Gastrocnemius medialis (tissue), 4 donors: ENCODE measurements at places on chromosomes 7 and 10. TPM values are rescaled to one million over a fixed set of nuclear protein-coding genes. Genes with fewer than 3 reads are reported as not detected.

KLLN gene
- 0.13 TPM for total RNA-seq

GRCh38 chr10:128571745-128572144, 445.5 kb upstream of the MKI67 start:
- no peak for DNase-seq

DNA sequence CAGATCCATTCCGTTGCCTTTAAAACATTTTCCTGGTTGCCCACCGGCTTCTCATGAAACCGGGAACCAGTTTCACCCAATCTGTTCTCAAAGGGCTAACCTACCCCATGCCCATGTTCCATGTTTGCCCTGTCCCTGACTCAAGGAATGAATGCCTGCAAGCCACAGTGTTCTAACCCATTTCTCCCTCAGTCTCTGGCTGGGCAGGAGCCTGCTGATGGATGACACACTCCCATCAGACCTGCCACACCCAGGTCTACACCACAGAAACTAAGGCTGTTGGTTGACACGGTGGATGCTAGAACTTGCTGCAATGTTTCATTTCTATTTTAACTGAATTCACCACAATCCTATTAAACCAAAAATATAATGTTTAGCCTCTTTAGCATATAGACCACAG, 15.6 kb downstream of the CLRN3 start:
- no peak for DNase-seq

DNA sequence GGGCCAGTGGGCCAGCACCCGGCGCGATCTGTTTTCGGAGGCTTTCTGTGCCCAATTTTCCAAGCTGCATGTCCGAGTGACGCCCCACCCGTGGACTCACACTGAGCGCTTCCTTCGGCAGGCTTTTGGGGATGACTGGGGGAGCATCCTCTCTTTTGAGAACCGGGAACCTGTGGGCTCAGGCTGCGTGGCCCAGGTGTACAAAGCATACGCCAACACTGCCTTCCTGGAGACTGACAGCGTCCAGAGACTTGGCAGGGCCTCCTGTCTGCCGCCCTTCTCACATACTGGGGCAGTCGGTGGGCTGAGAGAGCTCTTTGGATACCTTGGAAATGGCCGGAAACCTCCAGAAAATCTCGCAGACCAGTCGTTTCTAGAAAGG, 1.0 kb downstream of the ADCK2 start:
- DNase-seq: no peak

GRCh38 chr10:8628351-8628750, 573.9 kb downstream of the GATA3 start:
- DNase-seq: no peak

DNA sequence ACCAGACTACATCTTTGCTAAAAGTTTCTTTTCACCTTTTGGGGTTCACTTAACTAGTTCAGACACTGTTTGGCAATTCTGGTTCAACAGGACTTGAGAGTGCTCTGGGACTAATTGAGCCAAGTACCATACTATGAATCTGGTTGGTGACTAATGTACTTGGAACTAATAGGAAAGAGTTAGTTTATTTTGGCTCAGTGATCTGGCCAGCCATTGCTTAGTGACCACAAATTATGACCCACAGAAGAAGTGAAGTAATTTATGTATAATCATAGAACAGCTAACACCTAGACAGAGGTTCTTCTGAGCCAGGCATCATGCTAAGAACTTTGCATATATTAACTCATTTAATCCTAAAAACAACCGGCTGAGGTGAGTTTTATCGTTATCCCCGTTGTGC, 126.5 kb upstream of the JCAD start:
- DNase-seq: no peak

GRCh38 chr7:72503644-72504043, 91.5 kb upstream of the CALN1 start:
- DNase-seq: no peak

TUBB8 gene
- not detected for total RNA-seq

CHRM2 gene
- not detected for total RNA-seq

GRCh38 chr10:71052076-71052660, 160.2 kb upstream of the UNC5B start:
- DNase-seq: no peak

HHEX gene
- total RNA-seq: not detected

SPDYE16 gene
- not detected for total RNA-seq

LOXL4 gene
- total RNA-seq: 6.9 TPM

AHR gene
- 13.6 TPM for total RNA-seq

GRCh38 chr10:109701633-109702215, 221.6 kb downstream of the XPNPEP1 start:
- DNase-seq: no peak

DNA sequence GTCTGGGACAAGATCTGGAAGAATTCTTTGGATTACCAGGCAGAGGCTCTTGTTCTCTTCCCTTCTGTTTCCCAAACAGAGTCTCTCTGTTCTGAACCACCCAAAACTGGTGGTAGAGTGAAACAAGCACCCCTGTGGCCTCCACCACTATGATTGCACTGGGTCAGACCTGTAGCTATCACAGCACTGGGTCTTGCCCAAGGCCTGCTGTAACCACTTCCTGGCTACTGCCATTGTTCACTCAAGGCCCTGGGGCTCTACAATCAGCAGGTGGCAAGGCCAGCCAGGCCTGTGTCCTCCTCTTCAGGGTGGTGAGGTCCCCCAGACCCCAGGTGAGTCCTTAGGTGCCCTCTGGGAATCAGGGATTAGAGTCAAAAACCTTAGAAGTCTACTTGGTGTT, 4.1 kb upstream of the LRRC17 start:
- no peak for DNase-seq

GRCh38 chr10:110311357-110311949, 6.7 kb upstream of the SMNDC1 start:
- DNase-seq: no peak

PNLIPRP2 gene
- total RNA-seq: not detected

DNA sequence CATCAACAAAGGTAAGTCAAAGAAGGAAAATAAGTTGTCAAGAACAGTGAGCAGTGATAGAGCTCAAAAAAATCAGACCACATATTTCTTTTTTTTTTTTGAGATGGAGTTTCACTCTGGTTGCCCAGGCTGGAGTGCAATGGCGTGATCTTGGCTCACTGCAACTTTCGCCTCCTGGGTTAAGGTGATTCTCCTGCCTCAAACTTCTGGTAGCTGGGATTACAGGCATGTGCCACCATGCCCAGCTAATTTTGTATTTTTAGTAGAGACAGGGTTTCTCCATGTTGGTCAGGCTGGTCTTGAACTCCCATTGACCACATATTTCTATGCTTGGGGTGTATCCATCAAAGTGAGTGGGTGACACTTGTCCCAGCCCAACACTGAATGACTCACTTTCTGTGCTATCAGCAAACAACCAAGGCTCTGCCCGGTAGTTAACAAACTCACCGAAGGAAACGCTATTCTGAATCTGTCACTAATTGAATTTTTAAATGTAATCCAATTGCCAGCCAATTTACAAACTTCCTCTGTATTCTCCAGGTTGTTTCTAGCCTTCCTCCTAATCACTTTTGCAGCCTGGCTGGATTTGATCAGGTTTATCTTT, 19.6 kb upstream of the SMNDC1 start:
- no peak for DNase-seq

DNA sequence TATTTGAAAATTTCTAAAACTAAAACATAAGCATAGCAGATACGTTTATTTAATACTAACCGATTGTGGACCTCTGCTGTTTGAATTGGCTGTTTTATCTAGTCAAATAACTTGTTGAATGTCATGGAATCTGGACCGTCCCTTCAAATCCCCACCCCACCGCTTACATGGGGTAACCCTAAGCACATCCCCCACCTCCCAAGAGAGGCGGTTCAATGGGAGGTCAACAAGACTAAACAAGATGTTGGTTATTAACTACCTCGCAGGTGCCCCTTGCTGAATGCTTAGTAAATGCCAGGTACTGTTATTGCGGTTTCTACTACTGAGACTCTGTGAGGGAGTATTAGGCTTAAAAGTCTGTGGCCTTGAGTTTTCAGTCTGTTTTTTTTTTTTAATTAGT, 70.9 kb downstream of the DAGLB start:
- DNase-seq: no peak

DNA sequence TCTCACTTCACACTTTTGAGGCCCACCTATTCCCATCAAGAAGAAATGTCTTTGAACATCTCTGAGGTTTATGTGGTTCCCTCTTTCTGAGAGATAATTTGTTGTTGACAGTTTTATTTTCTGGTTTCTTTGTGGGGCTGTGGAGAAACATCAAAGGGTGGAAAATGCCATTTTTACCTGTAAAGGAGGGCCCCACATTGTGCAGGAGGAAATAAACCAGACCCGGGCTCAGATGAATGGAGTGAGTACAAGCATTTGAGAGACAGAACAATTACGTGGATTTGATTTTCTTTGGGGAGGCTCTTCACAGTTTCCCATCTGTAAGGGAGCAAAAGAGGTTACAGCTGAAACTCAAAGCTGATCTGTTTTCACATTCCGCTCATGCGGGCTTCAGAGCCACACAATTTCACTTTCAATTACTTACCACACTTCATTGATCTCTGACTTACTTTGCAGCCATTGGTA, 29.8 kb downstream of the ITPRIP start:
- no peak for DNase-seq

- peak; percentile 23 for DNase-seq
These were observed 39.6 kb downstream of the GRK5 start for GRCh38 chr10:119246862-119247549.

DNA sequence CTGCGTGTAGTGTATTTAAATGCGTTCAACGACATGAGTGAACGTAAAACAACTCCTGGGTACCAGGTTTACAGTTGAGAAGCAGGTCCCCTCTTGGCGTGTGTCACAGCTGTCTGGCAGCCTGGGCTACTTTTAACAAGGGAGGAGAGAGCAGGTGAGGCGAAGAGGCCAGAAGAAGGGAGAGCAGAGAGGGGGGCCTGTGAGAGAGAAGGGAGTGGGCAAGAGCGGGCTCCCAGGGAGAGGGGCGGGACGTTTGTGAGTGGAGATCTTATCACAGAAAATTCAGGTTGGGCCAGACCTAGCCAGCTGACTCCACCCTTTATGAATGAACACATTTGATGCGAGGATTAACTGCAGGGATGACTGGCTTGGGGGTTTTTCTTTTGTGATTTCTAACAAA, 154.0 kb downstream of the CAMK1D start:
- no peak for DNase-seq
